ENCODE measurements at places on chromosomes 16 and 17. TPM values are rescaled to one million over a fixed set of nuclear protein-coding genes. Genes with fewer than 3 reads are reported as not detected.

The RHBDL3 gene
- not detected for polyA plus RNA-seq

The SLC16A6 gene
- polyA plus RNA-seq: 0.18 TPM

The TENT4B gene
- polyA plus RNA-seq: 5.8 TPM

The RDM1 gene
- polyA plus RNA-seq: 1.9 TPM

The TP53TG3 gene
- polyA plus RNA-seq: not detected

- H3K27me3 ChIP-seq: no peaks in the 10 kb centered on the region
- H3K36me3 ChIP-seq: no peaks in the 10 kb centered on the region
- H3K4me3 ChIP-seq: no peak overlapping the region
- no peak overlapping the region for H3K27ac ChIP-seq
- no peak for DNase-seq
Observed at GRCh38 chr17:38547444-38547843, 58.3 kb downstream of the SRCIN1 start.

DNA sequence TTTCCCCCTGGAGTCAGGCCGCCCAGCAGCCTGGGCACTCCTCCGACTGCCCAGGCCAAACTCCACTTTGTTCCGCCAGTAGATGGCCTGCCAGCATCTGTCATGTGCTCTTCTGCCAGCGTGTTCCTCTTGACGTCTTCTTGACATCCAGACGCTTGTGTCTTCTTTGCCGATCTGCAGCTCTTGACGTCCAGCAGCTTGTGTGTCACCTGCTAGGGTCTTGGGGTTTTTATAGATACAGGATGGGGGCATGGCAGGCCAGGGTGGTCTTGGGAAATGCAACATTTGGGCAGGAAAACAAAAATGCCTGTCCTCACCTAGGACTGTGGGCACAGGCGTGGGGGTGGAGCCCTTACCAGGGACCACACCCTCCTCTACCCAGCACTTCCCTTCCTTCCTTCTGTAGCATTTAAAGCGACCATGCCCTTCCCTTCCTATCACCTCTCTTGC is 88.7 kb downstream of the BMERB1 start:
- H3K27ac ChIP-seq: no peak overlapping the region
- no peaks in the 10 kb centered on the region for H3K27me3 ChIP-seq
- no peak for DNase-seq
- H3K4me3 ChIP-seq: no peak overlapping the region

- no peak overlapping the region for H3K27ac ChIP-seq
- DNase-seq: no peak
- H3K4me3 ChIP-seq: no peak overlapping the region
- H3K4me1 ChIP-seq: no peaks in the 10 kb centered on the region
Observed at GRCh38 chr16:11233727-11234376, 22.2 kb downstream of the SOCS1 start.

GRCh38 chr16:58127634-58128033 is 1.5 kb downstream of the CFAP20 start:
- peak; percentile 25 for DNase-seq
- no peaks in the 10 kb centered on the region for H3K27me3 ChIP-seq
- H3K36me3 ChIP-seq: no peaks in the 10 kb centered on the region
- H3K4me3 ChIP-seq: peak overlapping the region; percentile 93
- H3K27ac ChIP-seq: peak overlapping the region; percentile 99
- peaks cover 8% of the 10 kb centered on the region for H3K4me1 ChIP-seq

GRCh38 chr17:75476752-75477489 is 20.5 kb downstream of the TMEM94 start:
- H3K4me3 ChIP-seq: no peak overlapping the region
- peaks cover 47% of the 10 kb centered on the region for H3K4me1 ChIP-seq
- DNase-seq: peak; percentile 62
- peak overlapping the region; percentile 22 for H3K27ac ChIP-seq
- no peaks in the 10 kb centered on the region for H3K27me3 ChIP-seq

GRCh38 chr17:65503557-65503956 is 57.9 kb downstream of the AXIN2 start:
- H3K4me1 ChIP-seq: no peaks in the 10 kb centered on the region

- peak within 1 kb of the TSS; percentile 59 for H3K27ac ChIP-seq
- peak; percentile 87 for DNase-seq
- H3K36me3 ChIP-seq: peaks cover 16% of the 10 kb centered on the region
- H3K27me3 ChIP-seq: no peaks in the 10 kb centered on the region
Observed at GRCh38 chr17:58513965-58514769, at the start of gene MTMR4. Gene MTMR4, minus strand, starts transcription at chr17:58514638. Its CDS starts 231 bp downstream, at chr17:58514407.

- H3K36me3 ChIP-seq: peaks cover 2% of the 10 kb centered on the region
- peak; percentile 91 for DNase-seq
- peak overlapping the region; percentile 55 for H3K27ac ChIP-seq
- H3K4me3 ChIP-seq: peak overlapping the region; percentile 94
Observed at GRCh38 chr17:75152922-75153779, 1.2 kb downstream of the JPT1 start.

DNA sequence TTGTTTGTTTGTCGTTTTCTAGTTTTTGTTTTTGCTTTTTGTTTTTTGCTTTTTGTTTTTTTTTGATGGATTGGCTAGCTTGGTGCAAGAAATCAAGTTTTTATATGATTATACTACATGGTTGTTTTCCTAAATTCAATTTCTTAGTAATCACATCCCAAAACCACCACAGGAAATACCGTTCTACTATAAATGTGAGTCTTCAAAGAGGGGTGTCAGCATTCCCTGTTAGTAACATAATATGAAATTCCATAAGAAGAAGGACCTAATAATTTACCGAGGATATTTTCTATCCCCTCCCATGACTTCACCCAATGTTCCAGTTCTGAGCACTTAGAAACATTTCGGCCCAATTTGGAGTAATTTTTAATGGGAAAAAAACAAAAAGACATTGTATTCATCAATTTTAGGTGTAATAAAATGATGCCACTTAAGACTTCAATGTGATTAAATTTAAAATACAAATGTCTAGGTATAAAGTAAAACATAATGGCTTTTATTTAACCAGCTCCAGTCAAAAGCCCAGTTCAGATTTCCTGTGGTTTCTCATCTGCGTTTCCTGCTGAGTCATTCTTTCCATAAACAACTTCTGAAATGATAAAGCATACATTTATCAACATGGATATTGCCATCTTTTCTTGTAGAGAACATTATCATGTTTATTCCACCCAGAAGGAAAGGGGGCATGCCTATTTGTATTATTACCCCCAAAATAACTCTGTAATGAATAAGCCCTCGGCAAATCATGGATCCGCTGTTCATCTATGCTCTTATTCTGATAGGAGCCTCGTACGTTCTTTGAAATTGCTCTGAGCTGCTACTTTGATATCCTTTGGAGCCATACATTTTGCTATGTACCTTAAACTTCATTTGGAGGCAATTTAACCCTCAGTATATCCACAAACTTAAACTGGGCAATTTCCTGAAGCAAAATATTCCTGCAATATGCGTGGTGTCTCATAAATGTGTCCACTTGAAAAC is 28.1 kb downstream of the HSBP1 start:
- no peak overlapping the region for H3K4me3 ChIP-seq
- peaks cover 4% of the 10 kb centered on the region for H3K27me3 ChIP-seq
- no peaks in the 10 kb centered on the region for H3K36me3 ChIP-seq
- DNase-seq: peak; percentile 23
- no peaks in the 10 kb centered on the region for H3K4me1 ChIP-seq

- no peaks in the 10 kb centered on the region for H3K36me3 ChIP-seq
- DNase-seq: no peak
- no peak overlapping the region for H3K27ac ChIP-seq
- H3K27me3 ChIP-seq: peaks cover 3% of the 10 kb centered on the region
- no peak overlapping the region for H3K4me3 ChIP-seq
Observed at GRCh38 chr17:79036596-79036995, 12.6 kb downstream of the C1QTNF1 start.

DNA sequence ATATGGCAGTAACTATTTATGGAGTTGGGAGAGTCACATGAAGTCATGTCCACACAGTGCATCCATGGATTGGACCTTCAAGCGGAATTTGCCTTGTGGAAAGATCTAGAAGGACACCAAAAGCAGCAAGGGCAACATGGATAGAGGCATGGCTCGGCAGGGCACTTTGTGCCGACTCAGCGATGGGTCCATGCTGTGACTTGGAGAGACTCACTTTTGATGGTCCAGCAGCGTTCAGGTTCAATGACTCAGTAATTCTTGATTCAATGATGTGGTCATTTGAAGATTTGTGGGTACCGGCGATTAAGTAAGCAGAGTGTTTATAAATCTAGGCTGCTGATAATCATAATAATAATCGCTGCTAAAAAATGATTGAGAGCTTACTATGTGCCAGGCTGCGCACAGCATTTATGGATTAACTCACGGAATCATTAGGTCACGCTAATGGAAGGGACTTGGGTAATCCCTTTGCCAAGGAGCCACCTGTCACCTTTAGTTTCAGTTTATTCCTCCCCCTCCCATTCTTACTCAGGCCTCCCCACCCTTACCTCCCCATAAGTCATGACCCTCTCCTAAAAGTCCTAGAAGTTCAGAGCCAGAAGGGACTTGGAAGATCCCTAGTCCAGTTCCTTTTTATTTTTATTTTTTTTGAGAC is 127.5 kb upstream of the CRHR1 start:
- H3K4me3 ChIP-seq: no peak overlapping the region
- no peak for DNase-seq
- H3K27ac ChIP-seq: no peak overlapping the region
- H3K27me3 ChIP-seq: no peaks in the 10 kb centered on the region
- no peaks in the 10 kb centered on the region for H3K36me3 ChIP-seq

DNA sequence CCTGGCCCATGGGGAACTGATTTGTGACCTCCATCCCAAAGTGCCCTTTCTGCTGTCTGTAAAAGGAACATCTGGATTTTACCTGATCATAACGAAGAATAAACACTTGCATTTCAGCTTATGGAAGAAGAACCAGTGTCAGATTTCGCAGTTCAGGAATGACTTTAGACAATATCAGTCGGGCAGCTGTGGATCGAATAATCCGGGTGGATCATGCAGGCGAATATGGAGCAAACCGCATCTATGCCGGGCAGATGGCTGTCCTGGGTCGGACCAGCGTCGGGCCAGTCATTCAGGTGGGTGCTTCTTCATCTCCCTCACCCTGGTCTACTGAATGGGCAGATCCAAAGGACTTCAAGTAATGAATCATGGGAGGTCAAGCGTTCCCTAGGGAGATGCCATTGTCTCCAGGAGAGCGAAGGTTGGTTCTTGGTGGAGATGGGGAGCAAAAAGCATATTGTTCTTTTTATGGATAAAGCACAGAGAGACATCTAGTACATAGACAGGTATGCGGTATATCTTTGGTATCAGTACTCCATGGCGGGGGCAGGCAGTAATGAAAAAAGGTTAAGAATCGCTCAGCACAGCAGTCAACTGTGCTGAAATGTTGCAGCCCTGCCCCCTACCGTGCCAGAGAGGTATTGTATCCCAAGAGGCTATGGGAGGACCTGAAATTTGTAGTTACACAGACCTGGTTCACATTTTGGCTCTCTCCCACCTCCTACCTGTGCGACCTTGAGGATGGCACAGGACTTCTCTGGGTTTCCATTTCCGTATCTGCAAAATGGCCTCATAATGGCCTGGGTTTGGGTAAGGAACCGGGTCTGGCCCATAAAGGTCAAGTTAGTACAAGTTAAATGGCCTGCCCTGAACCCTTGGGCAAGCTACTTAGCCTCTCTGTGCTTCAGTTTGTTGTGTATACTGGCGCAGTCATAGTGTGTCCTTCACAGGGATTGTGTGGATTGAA is 4.7 kb downstream of the COQ7 start:
- peaks cover 9% of the 10 kb centered on the region for H3K4me1 ChIP-seq
- H3K4me3 ChIP-seq: no peak overlapping the region
- DNase-seq: peak; percentile 74
- no peak overlapping the region for H3K27ac ChIP-seq
- no peaks in the 10 kb centered on the region for H3K27me3 ChIP-seq
- H3K36me3 ChIP-seq: peaks cover 6% of the 10 kb centered on the region

- no peak overlapping the region for H3K4me3 ChIP-seq
- no peaks in the 10 kb centered on the region for H3K4me1 ChIP-seq
- peak; percentile 16 for DNase-seq
- no peaks in the 10 kb centered on the region for H3K27me3 ChIP-seq
- peak overlapping the region; percentile 90 for H3K27ac ChIP-seq
Observed at GRCh38 chr16:28820016-28820415, 2.8 kb upstream of the ATXN2L start.

GRCh38 chr17:8212312-8213180 is 2.2 kb upstream of the AURKB start:
- no peaks in the 10 kb centered on the region for H3K27me3 ChIP-seq
- H3K27ac ChIP-seq: no peak overlapping the region
- no peak for DNase-seq
- H3K4me3 ChIP-seq: no peak overlapping the region
- H3K36me3 ChIP-seq: no peaks in the 10 kb centered on the region
- no peaks in the 10 kb centered on the region for H3K4me1 ChIP-seq

Data from small intestine (tissue), 16 donors.